Tibial nerve (tissue), 4 donors: ENCODE measurements at places on chromosomes 11 and 22. TPM values are rescaled to one million over a fixed set of nuclear protein-coding genes. Genes with fewer than 3 reads are reported as not detected.

The CALCB gene
- 0.90 TPM for total RNA-seq

The TUB gene
- 14.5 TPM for total RNA-seq

The APOL6 gene
- 9.2 TPM for total RNA-seq

The MS4A6E gene
- not detected for total RNA-seq

The RPS19BP1 gene
- 198 TPM for total RNA-seq

- H3K27ac ChIP-seq: no peak overlapping the region
- no peaks in the 10 kb centered on the region for H3K27me3 ChIP-seq
- H3K4me3 ChIP-seq: no peak overlapping the region
- DNase-seq: no peak
- no peaks in the 10 kb centered on the region for H3K4me1 ChIP-seq
Measured at GRCh38 chr11:121938076-121938475, 177.9 kb downstream of the BLID start.

DNA sequence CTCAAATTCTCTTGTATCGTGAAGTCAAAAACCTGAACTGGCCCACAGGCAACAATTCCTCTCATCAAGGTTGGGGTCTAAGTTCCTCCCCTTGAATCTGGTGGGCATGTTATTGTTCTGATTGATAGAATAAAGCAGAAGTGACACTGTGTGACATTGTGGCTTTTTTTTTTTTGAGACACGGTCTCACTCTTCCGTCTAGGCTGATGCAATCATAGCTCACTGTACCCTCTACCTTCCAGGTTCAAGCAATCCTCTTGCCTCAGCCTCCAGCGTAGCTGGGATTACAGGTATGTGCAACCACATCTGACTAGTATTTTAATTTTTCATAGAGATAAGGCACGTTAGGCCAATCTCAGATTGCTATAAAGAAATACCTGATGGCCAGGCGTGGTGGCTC, 8.9 kb upstream of the PELI3 start:
- H3K4me3 ChIP-seq: no peak overlapping the region
- H3K27ac ChIP-seq: no peak overlapping the region
- DNase-seq: no peak
- H3K4me1 ChIP-seq: no peaks in the 10 kb centered on the region
- no peaks in the 10 kb centered on the region for H3K27me3 ChIP-seq

DNA sequence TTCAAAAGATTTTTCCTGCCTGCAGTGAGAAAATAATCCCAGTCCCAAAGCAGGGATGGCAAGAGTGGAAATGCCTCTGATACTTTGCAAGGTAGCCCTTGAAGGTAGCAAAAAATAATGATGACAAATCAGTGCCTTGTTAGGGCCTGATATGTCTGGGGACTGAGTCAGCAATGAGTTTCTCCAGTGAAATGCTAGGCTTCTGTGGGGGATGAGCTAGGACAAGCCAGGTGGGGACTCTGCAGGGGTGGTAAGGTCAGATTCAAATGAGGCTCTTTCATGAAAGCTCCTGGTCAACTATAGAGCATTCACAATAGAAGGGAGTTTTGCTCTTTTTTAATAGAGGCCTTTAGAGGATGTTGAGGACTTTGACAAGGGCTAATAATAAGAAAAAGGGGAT, 77.7 kb downstream of the ME3 start:
- H3K36me3 ChIP-seq: no peaks in the 10 kb centered on the region
- no peak for DNase-seq
- no peak overlapping the region for H3K27ac ChIP-seq
- H3K27me3 ChIP-seq: no peaks in the 10 kb centered on the region
